Stimulated activated CD8-positive, alpha-beta memory T cell treated with anti-CD3 and anti-CD28 coated beads, Interleukin-12 subunit alpha, Interleukin-12 subunit beta, amount 100 ng/mL, for 1 hour (primary cell): ENCODE measurements at places on chromosomes 11 and 22.

DNA sequence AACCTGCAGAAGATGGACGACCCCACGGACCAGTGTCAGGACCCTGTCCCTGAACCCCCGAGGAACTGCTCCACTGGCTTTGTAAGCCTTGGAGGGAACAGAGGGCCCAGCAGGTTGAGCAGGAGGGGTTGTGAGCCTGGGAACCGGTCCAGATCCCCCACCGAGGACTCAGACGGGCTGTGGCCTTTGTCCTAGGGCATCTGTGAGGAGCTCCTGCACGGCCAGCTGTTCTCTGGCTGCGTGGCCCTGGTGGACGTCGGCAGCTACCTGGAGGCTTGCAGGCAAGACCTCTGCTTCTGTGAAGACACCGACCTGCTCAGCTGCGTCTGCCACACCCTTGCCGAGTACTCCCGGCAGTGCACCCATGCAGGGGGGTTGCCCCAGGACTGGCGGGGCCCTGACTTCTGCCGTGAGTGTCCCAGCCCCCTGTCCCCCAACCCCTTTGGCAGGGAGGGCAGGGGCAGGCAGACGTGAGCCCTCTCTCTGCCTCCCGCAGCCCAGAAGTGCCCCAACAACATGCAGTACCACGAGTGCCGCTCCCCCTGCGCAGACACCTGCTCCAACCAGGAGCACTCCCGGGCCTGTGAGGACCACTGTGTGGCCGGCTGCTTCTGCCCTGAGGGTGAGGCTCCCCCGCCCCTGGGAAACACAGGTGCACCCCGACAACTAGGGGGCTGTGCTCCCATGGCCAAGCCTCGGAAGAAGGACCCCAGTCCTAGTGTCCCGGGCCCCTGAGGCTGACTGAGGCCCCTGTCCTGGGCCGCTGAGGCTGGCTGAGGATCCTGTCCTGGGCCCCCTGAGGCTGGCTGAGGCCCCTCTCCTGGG is 6.4 kb downstream of the MUC5AC start:
- no peak for DNase-seq

- DNase-seq: no peak
Measured at GRCh38 chr11:9765320-9766101, 101.6 kb downstream of the SWAP70 start.

DNA sequence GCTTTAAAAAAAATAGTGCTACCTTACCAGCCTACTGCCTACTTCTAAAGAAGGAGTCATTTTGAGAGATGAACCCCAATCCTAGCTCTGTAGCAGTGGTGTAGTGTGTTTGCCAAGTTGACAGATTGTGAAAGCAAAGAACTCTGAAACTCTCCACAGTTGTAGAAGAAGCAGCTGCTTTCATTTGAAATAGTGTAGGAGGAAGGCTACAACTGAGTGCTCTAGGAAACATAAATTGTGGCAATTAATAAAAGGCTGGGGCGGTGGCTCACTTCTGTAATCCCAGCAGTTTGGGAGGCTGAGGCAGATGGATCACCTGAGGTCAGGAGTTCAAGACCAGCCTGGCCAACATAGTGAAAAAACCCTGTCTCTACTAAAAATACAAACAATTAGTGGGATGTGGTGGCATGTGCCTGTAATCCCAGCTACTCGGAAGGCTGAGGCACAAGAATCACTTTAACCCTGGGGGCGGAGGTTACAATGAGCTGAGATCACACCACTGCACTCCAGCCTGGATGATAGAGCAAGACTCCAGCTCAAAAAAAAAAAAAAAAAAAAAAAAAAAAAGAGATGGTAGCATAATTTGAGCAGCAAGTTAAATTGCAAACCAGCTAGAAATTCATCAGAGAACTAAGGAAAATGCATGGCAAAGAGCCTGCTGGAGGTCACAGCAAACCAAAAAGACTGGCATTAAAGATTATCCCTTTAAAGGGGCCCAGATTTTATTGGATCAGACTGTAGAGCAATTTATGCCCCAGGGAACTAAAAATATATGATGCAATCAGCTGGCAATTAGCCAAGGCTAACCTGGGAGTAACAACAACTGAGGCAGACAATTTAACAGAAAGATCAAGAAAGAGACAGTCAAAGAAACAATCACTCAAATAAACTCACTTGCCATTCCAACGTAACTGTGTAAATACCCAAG is 112.6 kb downstream of the LUZP2 start:
- DNase-seq: no peak

GRCh38 chr11:114846416-114846791 is 168.1 kb downstream of the NXPE2 start:
- DNase-seq: no peak

DNA sequence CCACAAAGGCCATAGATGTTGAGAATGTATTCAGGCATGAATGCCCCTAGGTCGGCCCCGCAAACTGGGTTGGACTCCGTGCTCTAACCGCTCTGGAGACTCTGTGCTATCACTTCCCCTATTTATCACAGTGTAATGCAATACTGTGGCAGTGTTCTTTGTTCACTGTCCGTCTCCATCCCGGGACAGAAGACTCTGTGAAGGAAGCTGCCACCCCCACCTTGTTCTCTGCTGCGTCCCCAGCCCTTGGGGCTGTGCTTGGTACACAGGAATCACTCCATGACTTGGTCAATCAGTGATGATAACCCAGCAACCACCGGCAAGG is 57.6 kb downstream of the TSPAN18 start:
- no peak for DNase-seq

GRCh38 chr11:16783321-16783801 is 44.9 kb downstream of the C11orf58 start:
- no peak for DNase-seq

DNA sequence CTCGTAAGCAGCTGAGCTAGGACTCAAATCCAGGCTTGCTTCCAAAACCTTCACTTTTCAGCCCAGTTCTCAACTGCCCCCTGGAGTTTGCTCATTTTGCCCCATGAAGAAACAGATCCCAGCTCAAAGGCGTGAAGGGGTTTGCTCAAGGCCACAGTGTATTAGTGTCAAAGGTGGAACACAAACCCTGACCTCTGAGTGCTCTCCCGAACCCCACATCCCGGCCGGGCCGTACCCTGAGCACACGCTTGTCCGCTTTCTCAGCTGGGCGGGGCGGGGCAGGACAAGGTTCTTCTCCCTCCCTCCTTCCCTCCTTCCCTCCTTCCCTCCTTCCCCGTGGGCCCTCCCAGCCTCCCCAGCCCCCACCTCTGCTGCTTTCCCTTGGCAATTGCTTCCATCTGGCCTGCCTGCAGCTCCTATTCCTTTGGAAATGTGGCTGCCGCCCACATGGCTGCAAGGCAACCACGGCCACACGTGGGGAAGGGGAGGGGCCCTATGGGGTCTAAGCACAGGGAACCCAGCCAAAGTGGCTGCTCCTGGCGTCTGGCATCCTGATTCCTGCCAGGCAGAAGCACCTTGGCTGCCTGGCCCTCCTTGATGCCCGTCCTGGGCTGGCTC is 4.1 kb downstream of the ST3GAL4 start:
- DNase-seq: no peak

GRCh38 chr11:36356201-36356600 is 60.1 kb downstream of the PRR5L start:
- no peak for DNase-seq
